Left cardiac atrium (tissue), 4 donors: ENCODE measurements at places on chromosomes 5 and 9.

- no peak for DNase-seq
These were observed 8.8 kb downstream of the BARHL1 start for GRCh38 chr9:132591244-132591643.

DNA sequence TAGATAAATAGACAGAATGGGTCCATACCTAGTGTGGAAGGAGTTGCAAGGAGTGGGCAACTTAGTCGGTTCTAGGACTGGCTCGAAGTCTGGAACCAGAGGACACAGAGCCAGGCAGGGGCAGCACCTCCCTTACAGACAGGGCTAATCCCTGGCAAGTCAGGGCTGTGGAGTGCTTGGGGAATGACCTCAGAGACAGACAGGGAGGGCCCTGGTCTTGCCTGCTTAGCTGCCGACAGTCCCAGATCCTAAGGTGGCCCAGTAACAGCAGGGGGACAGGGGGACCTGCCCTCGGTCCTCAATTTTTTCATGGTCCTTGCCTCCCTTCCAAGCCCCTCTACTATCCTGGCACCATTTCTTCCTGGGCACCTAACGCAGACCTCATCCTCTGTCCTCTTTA is 222.4 kb upstream of the TNC start:
- DNase-seq = no peak

- DNase-seq = no peak
These were observed 13.5 kb downstream of the C5orf46 start for GRCh38 chr5:147892696-147893296.

- DNase-seq = no peak
These were observed 12.3 kb upstream of the CAST start for GRCh38 chr5:96649681-96650540.

- DNase-seq = peak; percentile 14
These were observed 4.7 kb upstream of the PTGS1 start for GRCh38 chr9:122366074-122366660.

- DNase-seq = no peak
These were observed 730.0 kb downstream of the MAT2B start for GRCh38 chr5:164235300-164235891.
